NCI-H748 treated with DMSO at 0.1 percent for 48 hours (cell line): ENCODE measurements at places on chromosomes 3 and 15.

GRCh38 chr3:180871901-180872300 is 40.6 kb upstream of the FXR1 start:
- DNase-seq: no peak

DNA sequence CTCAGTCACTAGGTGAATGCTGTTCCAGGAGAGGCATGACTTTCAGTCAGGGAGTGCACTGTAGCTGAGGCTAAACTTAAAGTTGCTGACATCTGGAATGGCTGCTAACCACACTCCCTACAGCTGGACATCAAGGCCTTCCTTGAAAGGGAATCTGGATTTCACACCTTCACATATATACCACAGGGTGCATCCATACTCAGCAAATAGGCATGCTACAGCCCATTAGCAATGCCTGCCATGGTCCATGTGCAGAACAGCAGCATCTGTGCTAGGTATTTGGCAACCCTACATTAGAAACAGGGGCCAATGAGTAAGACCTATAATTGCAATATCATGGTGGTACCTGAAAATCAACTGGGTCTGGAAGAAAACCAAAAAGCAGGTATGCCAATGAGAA is 74.8 kb downstream of the SNTN start:
- DNase-seq: no peak

DNA sequence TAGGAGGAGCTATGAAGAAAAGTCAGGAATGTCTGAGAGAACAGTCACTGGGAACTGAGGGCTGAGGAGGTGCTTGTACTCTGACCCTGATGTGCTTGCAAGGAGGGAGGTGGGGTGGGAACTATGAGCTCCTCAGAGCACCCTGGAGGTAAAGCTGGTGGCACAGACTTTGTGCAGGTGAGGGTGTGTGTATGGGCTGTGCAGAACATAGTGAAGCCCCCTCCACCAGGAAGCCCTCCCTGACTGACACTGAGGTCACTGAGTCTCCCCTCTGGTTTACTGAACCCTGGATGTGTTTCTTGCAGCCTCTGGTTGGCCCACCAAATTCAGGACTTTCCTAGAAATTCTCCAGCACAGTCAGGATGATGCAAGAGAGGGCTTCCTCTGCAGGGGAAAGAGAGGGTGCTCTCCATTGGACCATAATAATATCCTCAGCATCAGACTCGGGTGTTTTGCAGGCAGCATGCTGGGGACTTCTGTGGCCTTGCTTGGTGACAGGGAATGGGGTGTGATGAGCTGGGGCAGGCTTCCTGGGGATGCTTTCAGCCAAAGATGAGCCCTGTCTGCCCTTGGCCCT is 1.5 kb upstream of the ISLR start:
- no peak for DNase-seq

DNA sequence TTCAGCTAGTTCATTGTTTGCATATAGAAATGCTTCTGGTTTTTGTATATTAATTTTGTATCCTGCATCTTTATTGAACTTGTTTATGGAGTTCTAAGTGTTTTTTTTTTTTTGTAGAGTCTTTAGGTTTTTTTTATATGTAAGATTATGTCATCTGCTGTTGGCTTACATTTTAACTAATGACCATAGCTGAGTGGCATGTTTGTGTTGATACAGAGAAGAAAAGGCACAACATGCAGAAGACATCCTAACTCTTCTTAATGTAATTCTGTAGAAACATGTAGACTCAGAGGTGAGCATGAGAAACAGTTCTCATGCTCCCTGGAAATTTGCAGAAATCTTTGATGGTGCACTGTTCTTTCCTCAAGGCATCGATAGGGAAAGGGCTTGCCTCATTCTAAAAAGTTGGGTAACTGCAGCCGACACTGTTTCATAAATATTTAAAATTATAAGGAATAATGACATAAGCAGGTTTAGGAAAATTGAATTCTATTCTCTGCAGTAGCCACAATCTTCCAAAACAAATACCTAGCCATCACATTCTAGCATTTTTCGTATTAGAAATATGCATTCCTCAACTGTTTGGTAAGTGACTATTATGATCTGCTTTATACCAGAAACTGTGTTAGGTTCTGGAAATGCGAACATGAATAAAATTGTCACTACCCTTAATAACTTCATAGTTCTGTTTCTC is 499.6 kb upstream of the KCNMB2 start:
- DNase-seq: no peak

GRCh38 chr3:100882571-100882984 is 110.6 kb downstream of the ABI3BP start:
- no peak for DNase-seq

DNA sequence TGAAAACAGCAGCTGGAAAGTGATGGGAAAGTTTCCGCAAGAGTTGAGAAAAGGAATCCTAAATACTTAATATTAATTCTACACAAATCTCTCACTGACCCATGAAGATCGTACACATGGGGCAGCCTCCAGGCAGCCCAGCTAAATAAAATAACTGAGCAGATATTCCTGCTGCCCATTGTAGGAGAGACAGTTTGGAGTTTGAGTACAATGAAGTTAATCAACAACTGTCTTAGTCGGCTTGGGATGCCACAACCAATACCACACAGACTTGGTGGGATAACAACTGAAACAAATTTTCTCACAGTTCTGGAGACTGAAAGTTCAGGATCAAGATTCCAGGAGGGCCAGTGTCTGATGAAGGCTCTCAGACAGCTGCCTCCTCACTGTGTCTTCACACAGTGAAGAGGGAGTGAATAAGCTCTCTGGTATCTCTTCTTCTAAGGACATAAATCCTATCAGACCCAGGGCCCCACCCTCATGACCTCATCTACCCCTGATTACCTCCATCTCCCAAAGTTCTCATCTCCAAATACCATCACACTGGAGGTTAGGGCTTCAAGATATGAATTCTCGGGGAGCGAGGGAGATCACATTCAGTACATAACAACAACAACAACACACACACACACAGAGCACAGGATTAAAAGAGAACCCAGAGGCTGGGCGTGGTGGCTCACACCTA is 9.7 kb downstream of the TRPM7 start:
- no peak for DNase-seq

- DNase-seq: no peak
Measured at GRCh38 chr3:115688418-115688817, 65.1 kb downstream of the GAP43 start.

DNA sequence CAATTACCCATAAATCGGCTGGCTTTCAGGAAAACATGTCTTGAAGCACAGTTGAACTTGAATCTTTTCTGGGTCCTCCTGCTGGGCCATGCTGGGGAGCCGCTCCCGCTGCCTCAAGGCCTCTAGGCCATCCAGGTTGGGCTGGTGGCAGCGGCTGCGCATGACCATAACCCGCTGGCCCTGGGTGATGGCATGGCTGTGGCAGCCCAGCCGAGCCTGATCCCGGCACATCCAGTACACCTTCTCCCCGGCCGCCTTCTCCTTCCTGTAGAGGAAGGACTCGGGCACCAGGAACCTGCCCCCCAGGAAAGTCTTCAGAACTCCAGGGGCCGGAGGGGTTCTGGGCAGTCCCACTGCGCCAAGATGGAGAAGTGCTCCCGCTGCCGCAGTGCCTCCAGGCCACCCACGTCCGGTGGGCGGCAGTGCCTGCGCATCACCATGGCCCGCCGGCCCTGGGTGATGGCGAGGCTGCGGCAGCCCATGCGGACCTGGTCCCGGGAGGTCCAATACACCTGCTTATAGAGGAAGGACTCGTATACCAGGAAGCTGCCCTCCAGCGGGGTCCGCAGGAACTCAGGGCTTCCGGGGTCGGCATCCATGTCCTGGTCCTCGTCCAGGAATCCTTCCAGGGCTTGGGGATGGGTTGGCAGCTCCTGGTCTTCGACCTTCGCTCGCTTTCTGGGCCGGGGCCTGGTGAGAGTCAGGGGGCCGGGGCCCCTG is 84.3 kb upstream of the FXR1 start:
- no peak for DNase-seq

DNA sequence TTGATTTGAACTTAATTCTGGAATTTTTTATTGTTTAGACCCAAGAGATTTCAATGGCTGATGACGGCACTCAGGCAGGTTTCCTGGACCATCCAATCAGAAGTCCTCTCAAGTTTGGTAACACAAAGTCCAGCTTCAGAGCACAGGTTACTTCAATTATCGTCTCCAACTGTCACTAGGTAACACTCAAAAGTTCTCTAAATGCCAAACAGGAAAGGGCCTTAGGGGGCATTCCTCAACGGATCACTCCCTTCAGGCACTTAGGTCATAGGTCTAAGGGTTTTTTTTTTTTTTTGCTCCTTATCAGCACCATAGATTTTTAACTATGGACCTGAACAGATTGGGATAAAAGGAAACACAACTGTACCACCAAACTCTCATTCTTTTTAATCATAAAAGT is 85.8 kb downstream of the MEIS2 start:
- no peak for DNase-seq

DNA sequence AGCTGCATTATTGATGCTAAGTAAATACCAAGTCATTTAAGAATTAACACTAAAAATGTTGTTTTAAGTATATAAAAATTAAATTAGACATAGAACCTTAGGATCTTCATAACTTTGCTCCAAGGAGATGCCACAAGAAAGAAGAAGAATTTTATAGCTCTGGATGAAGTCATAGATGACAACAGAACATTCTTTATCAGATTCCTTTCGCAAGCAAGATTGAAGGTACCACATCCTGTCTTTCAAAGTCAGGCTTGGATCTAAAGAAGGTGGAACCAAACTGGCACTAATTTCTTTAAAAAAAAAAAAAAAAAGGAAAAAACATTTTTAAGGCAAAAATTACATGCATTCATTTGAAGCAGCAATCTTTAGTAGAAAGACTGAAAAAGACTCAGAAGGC is 62.5 kb downstream of the POLQ start:
- DNase-seq: no peak

- no peak for DNase-seq
Measured at GRCh38 chr3:160159806-160160205, 65.4 kb upstream of the C3orf80 start.

DNA sequence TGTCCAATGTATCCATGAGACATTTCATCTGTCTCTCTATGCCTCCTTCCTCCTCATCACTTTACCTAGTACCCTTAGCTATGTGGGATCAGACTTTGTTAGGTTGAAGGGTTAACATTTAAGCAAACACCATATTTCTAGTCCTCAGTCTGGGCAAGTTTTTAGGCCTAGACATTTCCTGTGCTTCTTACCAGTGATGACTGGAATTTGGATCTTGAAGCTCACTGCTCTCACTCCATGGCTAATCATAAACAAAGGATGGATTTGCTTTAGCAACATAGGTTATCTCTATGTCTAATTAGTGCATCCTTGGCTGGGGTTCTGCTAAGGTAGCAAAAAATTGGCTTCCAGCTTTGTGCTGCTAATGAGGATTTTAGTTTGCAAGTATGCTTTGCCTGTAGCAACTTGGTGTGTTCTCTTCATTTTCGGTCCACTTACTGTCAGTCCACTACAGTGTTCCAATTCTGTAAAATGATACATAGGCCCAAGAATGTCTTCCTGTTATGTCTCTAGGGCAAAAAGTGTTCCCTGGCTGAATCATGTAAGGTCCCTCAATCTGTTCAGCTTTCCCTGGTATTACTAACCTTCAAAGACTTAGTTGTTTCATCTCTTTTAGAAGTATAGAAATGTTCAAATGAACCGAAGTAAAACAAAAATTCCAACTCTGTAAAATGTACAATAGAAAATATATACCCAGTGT is 615.4 kb downstream of the CADM2 start:
- no peak for DNase-seq

GRCh38 chr3:3951501-3951900 is 152.3 kb downstream of the LRRN1 start:
- no peak for DNase-seq
